ENCODE measurements at places on chromosomes 12 and 14.
A peak's percentile ranks its signal among the peaks of the same experiment; 100 is the strongest.

GRCh38 chr12:94171595-94171930 is 23.2 kb downstream of the PLXNC1 start:
- no peak for DNase-seq

- no peak for DNase-seq
These were observed 34.2 kb downstream of the PTPRB start for GRCh38 chr12:70603044-70603443.

GRCh38 chr14:34872822-34873588 is 2.2 kb downstream of the BAZ1A start:
- DNase-seq, result peak; percentile 30

- no peak for DNase-seq
These were observed 14.6 kb downstream of the SLC38A4 start for GRCh38 chr12:46811185-46811584.

GRCh38 chr12:21766403-21766802 is 8.1 kb downstream of the KCNJ8 start:
- no peak for DNase-seq

- DNase-seq, result peak; percentile 85
These were observed 6.4 kb downstream of the ERG28 start for GRCh38 chr14:75654127-75654732.

DNA sequence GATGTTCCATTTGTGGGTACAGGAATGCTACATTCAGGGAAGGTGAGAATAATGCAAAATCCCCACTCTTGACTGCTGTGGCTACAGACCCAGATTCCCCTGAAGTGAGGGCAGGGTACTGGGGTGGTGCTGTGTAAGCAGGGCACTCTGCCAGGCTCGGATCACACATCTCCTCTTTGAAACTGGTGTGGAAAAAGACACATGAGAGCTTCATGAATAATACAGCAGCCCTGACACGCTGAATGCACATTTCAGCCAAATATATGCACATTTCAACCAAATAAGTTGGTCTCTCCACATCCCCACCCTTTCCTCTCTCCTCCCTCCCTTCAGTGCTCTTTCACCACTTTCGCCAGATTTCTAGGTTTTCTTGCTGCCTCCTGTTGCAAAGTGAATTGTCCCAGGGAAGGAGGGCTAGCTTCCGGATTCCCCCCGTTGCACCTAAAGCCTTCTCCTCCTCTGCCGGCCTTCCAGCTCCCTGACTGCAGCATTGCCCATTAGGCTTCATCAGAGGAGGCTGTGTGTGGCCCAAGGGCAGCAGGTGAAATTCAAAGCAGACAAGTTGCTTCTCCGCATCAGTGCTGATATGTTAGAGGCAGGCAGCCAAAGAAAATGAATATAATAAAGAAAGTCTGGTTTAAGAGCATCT is 118.2 kb upstream of the TMCC3 start:
- DNase-seq, result no peak

- peak; percentile 39 for DNase-seq
These were observed 3.5 kb upstream of the LTBR start for GRCh38 chr12:6380141-6381121.

GRCh38 chr14:20550926-20551325 is 9.9 kb downstream of the RNASE9 start:
- DNase-seq, result no peak

DNA sequence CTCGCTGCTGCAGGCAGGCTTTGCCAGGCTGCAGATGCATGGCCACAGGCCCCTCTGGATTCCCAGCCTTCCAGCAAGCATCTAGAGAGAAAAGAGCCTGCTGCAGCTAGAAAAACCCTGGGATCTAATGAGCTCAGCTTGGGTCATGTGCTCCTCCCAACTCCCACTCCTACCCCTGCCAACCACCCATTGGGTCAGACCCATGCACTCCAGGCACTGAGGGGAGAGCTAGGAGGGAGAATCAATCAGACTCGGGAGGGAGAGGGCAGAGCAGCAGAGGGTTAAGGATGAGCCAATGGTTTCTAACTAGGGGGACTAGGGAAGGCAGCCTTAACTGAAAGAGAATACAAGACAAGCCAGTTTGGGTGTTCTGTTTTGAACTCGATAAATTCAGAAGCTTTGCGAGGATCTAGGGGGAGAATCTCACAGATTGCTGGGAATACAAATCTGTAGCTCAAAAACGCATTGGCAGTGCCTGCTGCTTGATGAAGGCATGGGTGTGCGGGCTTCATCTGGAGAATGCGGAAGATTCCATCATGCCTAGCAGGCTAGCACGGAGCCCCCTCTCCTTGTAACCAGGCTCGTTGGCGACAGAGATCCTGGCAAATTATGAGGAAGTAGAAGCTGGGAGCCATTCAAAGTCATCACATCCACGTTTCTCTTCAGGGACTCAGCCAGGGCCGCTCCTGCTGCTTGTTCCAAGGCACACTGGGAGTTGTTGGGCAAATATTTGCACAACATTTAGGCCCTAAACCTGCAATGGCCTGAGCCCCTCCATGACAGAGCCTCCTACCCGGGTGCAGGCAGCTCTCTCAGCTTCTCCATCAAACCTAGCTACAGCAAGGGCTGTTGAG is 56.4 kb downstream of the VCPKMT start:
- DNase-seq, result no peak

DNA sequence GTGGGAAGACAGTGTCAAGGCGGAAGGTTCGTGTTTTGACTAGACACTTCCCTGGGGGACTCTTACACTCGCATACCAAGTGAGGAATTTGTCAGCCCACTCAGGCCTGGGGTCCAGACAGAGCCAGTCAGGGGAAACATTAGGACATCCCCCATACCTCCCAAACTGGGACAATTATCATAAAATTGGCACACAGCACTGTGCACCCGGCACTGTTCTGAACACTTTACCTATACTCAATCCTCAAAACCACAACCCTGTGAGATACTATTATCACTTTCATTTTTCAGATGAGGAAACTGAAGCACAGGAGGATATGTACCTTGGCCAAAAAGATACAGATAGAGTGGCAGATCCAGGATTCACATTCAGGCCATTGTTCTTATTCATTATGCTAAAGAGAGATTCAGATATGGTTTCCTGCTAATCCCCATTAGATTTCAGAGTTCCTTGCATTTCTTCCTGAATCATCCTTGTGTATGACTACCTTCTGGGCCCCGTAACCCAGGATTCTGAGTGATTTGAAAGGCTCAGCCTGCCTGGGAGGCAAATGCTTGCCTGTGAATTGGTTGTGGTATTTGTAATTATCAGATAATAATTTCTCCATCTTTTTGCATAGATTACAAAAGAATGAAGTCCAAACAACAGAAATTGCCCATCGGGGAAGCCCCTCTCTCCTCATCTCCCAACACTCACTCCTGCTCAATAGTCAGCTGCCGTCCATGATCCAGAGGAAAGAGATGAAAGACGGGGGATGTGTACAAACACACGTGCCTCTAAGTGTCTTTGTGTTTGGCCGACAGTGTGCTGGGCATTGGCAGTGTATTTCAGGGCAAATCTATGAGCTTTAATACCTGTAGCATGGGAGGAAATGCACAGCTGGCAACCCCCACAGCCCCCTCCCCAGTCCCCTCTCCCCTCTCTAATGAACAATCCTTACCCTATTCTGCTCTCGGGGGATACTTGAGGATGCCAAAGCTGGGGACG is 4.6 kb downstream of the TAC3 start:
- no peak for DNase-seq

DNA sequence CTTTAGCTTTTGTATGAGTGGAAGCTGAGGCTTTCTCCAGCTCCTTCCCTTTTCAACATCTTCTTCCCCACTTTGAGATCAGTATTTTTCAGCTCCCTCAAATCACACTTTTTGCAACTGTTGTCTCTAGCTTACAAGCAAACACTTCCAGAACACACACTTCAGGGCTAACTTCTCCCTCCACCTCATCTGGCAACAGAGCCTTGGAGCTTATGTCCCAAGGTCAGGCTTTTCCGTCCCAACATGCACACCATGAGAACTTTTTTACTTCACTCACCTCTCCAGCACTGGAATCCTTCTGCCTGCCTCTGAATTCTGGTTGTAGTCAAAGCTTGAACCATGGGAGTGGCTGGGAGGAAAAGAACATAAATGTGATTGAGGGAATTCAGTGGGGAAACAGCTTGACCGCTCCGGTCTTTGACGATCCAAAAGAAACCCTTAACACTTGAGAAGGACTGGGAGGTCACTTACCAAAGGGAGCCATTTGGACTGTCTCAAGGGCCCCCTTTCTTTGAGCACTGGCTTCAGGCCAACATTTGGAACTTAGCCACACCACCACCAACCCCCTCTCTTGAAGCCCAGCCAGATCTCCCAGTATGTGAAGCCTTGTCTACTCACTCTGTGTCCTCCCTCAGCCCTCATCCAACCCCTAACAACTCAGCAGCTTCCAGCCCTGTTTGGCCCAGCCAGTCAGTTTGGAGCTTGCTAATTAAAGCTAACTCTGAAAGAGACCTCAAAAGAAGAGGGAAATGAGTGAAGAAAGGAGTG is 3.9 kb upstream of the BLOC1S1 start:
- no peak for DNase-seq

GRCh38 chr14:100134586-100134985 is 24.9 kb downstream of the DEGS2 start:
- no peak for DNase-seq
